Hippocampal formation (tissue), 2 donors: ENCODE measurements at places on chromosomes 1 and 21.

- no peak for DNase-seq
These were observed 3.0 kb upstream of the NAV1 start for GRCh38 chr1:201535919-201536245.

GRCh38 chr1:61230523-61230922 is 148.2 kb downstream of the NFIA start:
- DNase-seq = no peak

GRCh38 chr1:202806845-202807450 is 1.3 kb downstream of the KDM5B start:
- no peak for DNase-seq

DNA sequence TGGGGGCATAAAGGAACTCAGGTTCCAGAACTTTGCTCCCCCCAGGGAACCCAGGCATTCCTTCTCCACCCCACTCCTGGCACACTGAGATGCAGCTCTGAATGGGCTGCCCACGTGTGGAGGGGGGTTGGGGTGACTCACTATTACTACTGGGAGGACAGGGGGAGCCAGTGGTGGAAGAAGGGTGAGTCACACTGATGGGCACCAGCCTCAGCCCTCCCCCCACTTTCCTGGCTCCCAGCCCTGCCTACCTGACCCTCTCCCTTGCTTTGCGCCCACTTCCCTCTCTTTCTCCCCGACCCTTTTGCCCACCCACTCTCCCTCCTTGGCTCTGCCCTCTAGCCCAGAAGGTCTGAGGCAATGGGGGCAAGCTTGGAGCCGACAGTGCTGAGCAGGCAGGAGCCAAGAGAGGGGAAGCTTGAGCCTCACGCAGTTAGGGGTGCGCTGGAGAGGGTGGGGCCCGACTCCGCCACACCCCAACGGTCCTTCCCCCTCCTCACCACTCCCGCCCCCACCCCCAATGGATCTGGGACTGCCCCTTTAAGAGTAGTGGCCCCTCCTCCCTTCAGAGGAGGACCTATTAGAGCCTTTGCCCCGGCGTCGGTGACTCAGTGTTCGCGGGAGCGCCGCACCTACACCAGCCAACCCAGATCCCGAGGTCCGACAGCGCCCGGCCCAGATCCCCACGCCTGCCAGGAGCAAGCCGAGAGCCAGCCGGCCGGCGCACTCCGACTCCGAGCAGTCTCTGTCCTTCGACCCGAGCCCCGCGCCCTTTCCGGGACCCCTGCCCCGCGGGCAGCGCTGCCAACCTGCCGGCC is at the start of gene LMNA:
TSS of gene LMNA (plus strand) at position 611 of the 818 bp plus-strand sequence. CDS start 208 bp downstream, outside the sequence.
- DNase-seq = peak; percentile 72

DNA sequence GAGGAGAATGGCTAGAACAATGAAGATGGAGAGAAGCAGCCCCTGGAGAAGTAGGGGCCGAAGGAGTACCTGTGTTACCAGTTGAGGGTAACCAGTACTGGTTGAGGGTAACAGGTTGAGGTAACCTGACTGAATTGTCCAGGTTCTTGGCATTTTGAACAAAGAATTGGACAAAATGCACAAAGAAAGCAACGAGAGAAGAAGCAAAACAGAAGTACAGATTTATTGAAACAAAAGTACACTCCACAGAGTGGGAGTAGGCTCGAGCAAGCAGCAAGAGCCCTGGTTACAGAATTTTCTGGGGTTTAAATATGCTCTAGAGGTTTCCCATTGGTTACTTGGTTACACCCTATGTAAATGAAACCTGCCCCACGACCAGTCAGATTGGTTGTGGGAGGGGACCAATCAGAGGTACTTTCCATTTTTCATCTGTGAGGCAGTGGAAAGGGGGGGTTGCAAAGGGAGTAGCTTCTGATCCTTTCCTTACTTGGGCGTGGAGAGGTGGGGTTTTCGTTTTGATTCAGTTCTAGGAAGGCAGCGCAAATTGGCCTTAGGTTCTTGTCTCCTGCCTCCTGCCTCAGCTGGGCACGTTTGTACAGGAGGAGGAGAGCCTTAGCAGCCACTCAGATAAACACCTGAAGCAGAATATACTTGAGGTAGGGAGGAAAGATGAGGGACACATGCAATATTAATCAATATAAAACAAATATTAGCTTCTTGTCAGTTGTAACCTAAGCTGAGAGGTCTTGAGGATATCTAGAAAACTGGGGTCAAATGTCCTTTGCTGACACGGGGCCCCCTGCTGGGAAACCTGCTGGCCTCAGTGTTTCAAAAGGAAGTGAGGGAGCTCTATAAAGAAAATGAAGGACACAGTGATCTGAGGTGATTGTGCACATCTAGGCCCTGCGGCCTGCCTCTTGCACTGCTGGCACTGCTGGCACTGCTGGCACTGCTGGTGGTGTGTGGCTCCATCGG is 14.3 kb upstream of the LSM10 start:
- DNase-seq = no peak

DNA sequence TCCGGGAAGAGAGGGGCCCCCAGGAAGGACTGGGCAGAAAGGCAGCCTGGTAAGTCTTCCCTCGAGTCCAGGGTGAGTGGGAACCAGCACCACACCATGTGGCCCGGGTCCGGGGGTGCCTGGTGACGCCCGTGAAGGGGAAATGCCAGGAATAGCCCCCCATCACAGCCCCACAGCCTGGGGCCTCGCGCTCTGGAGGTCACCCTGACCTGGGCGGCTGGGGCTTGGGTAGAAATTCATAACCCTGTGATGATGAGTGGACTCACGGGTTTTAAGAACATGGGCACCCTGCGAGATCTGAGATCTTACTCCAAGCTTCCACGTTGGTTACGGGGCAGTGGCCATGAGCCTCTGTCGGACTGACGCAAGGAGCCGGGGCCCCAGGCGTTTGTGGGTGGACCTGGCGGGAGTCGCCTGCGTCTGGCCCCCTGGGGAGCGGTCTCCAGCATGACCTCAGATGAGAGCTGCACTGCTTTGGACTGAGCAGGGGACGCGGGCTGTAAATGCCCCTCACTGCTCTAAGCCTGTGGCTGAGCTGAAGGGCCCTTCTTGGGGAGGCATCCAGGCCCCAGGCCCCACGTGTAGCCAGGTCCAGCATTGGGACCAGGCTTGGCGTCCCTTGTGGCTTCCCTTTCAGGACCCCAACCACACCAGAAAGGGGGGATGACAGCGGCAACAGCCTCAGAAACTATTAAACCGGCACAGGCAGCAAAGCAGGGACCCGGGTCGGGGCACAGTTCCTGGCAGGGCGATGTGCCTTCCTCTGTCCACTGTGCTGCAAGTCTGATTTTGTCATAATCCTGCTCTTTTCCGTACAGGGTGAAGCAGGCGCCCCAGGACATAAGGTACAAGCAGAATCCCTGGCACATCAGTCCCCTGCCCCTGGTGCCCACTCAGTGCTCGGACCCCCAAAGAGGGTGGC is 60.0 kb downstream of the SLC19A1 start:
- DNase-seq = no peak

DNA sequence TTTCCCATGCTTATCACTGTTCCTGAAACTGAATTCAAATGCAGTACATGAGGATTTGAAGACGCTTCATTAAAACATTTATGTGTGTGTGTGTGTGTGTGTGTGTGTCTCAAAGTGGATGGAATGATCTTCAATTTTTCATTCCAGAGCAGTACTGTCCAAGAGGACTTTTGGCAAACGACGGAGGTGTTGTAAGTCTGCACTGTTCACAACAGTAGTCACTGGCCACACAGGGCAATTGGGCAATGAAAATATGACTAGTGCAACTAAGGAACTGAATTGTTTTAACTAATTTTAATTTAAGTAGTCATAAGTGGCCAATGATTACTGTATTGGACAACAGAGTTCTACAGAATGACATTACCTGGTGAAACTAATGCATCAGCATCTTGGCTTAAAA is 5.0 kb downstream of the TAF5L start:
- no peak for DNase-seq

- DNase-seq = no peak
These were observed 362.4 kb upstream of the KAZN start for GRCh38 chr1:14236097-14236496.

DNA sequence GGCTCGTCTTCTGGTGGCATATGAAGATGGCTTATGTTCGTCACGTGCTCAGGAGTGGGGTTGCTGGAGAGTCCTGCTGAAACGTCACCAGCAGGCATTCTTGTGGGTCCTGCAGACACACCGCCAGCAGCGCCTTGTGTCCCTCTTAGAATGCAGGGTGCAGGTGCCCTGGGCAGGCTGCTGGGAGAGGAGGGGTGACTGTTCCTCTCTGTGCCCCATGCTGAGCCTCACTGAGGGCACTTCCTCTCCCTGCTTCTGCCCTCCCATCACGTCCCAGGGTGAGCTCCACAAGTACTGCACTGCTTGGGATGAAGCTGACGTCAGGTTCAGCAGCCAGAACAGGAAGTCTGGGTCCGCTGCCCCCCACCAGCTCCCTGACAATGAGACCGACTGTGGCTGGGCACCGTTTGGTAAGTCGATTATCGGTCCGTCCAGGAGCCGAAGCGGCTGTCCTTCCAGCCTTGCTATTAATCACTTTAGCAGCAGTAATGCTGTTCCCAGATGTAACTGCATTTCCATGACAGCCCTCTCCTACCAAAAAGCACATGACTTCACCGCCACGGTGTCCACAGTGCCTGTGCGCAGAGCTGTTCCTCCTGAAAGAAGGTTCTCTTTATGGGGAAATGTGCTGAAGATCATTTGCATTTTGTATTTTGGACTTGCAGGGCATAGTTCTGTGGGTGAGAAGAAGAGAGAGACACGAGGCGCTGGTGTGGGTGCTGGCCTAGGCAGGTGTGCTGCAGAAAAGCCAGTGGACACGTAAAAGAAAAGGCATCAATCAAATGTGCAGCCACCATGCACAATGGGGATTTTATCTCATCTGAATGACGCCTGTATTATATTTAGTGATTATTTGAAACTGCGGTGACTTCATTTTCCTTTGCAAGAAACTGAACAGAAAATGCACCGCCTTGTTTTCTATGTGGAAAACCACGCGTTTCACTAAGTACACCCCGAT is 21.0 kb downstream of the SLC37A1 start:
- no peak for DNase-seq

DNA sequence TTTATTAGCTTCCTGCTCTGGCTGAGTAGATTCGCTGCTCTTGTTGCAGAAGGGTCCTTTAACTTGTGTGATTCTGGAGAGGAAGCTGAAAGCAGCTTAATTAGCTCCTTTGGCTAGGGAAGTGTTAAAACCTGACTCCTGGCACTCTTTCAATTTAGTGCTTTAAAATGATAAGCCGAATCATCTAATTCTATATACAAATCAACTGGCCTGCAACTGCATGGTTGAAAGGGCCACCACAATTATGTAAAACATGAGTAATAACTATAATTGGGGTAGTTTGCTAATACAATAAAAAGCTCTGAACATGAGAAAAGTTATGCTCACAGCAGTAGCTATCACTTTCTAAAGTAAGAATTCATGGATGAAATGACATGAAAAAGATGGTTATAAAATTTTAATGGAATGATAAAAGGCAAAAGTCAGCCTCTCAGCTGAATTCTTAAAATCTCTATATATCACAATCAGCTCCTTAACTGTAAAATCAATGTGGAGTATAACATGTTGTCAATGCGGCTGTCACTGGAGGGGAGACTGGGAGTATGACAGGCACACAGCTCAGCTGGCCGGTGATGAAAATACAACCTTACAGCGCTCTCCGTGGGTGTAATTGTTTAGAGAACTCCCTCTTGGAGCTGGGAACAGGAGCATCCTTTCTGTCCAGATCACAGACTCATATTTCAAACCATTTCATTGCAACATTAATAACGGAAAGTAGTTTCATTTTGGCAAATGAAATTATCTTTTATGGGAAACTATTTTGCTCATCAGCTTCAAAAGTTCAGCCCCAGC is 324.4 kb downstream of the KCTD3 start:
- DNase-seq = no peak

DNA sequence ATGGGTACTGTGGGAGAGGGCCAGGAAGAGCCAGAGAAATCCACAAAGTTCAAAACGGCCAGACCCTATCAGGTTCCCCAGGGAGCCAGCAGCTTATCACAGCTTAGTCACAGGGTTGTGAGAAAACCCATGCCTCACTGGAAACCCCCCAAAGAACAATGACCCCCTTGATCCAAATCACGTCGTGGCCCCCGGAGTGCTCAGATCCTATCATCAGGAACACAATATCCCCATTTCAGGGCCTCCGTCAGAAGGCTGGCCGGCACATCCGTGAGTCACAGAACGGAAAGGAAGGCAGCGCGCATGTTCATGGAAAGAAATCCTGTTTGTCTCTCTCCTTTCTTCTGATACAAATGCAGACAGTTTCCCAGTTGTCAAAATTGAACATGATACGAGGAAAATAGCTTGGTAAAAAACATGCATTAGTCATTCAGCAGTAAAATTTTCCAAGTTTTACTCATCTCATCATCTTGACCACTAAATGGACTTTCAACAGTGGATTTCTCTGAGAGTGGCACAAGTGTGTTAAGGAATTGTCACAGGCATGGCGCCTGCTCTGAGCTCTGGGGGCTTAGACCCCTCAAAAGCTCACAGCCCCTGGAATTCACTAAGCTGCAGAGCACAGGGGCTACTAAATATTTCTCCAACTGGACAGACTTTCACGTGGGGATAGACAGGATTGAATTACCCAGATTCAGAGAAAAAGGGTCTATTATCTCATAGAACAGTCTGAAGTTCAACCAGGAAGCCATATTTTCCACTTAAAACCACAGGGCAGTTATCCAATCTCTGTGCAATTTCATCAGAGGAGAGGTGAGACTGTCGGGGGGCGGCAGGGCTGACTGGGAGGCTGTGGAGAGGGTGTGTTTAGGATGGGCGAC is 124.8 kb downstream of the RIPK4 start:
- no peak for DNase-seq

GRCh38 chr1:5998906-5999301 is 6.7 kb upstream of the NPHP4 start:
- DNase-seq = no peak

- no peak for DNase-seq
These were observed 377.5 kb downstream of the LMO4 start for GRCh38 chr1:87706203-87706602.

DNA sequence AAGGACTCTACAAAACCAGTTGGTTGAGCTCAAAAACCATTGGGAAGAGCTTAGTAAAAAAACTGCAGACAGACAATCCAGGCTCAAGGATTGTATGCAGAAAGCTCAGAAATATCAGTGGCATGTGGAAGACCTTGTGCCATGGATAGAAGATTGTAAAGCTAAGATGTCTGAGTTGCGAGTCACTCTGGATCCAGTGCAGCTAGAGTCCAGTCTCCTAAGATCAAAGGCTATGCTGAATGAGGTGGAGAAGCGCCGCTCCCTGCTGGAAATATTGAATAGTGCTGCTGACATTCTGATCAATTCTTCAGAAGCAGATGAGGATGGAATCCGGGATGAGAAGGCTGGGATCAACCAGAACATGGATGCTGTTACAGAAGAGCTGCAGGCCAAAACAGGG is 104.0 kb upstream of the BMP8A start:
- no peak for DNase-seq
